ENCODE measurements at places on chromosomes 6 and 20. TPM values are rescaled to one million over a fixed set of nuclear protein-coding genes. Genes with fewer than 3 reads are reported as not detected.

DNA sequence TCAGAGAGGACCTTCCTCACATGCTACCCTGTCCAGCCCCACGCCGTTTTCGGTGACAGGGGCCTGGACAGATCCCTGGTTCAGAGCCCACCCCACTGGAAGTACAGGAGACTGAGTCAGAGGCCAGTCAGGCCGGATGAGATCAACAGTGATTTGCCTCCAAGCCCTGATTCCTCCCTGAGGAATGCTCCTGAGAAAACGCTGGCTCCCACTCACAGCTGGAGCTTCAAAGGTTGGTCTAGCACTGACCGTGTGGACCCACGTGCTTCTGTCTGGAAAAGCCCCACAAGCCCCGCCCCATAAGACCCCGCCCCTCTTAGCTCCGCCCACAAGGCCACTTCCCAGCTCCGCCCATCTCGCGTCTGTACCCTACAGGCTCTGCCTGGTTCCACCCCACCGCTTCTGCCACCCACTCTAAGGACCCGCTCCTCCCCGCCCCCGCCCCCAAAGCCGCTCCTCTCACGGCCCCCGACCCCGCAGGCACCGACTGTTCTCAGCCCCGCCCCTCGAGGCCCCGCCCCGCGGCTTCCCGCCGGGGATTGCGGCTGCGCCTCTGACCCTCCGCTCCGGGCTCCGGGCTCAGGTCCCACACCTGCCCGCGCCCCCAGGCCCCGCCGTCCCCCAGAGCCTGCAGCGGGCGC is 64.9 kb upstream of the BHLHE23 start:
- DNase-seq: no peak

GRCh38 chr6:29620630-29621029 is 12.4 kb downstream of the GABBR1 start:
- no peak for DNase-seq

HUS1B gene
- total RNA-seq: 0.98 TPM

ULBP3 gene
- 1.7 TPM for total RNA-seq

EPB41L2 gene
- total RNA-seq: 96.7 TPM

All from vagina (tissue), 2 donors.